ENCODE measurements at places on chromosomes 7 and 10. TPM values are rescaled to one million over a fixed set of nuclear protein-coding genes. Genes with fewer than 3 reads are reported as not detected.

Gene AVPI1
- polyA plus RNA-seq, result 5.3 TPM

Gene FASTK
- polyA plus RNA-seq, result 83.3 TPM

Gene CCDC3
- 9.9 TPM for polyA plus RNA-seq

Gene CALML3
- not detected for polyA plus RNA-seq

Gene CCL24
- polyA plus RNA-seq, result 0.93 TPM

Gene ZMIZ1
- polyA plus RNA-seq, result 78.7 TPM

Gene ADAM12
- polyA plus RNA-seq, result 22.8 TPM

Gene SEPTIN7
- polyA plus RNA-seq, result 376 TPM

Gene CPEB3
- 2.8 TPM for polyA plus RNA-seq

Gene COX15
- polyA plus RNA-seq, result 62.7 TPM

Gene EN2
- 0.17 TPM for polyA plus RNA-seq

Gene IL15RA
- polyA plus RNA-seq, result 2.2 TPM

Gene KLF14
- 0.47 TPM for polyA plus RNA-seq

Measured in renal pelvis (tissue), 12 donors.